ENCODE measurements at places on chromosomes 11 and 22. TPM values are rescaled to one million over a fixed set of nuclear protein-coding genes. Genes with fewer than 3 reads are reported as not detected.
A peak's percentile ranks its signal among the peaks of the same experiment; 100 is the strongest.

DNA sequence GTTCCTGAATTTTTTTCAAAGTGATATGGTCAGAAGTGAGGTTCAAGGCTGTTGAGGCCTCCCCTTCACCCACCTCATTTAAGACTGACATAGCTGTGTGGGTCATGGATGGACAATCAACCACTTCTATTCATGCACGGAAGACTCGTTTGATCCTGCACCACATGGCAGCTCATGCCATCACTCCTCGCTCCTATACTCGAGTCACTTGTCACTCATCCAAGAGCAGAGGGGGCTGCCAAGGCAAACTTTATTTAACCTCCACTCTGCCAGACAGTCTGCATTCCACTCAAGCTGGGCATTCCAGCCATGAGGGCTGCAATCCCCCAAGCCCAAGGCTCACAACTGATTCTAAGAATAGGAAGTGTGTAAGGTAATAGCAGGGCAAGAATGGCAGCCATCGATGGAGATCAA is 34.1 kb downstream of the SNX19 start:
- no peak for DNase-seq

DNA sequence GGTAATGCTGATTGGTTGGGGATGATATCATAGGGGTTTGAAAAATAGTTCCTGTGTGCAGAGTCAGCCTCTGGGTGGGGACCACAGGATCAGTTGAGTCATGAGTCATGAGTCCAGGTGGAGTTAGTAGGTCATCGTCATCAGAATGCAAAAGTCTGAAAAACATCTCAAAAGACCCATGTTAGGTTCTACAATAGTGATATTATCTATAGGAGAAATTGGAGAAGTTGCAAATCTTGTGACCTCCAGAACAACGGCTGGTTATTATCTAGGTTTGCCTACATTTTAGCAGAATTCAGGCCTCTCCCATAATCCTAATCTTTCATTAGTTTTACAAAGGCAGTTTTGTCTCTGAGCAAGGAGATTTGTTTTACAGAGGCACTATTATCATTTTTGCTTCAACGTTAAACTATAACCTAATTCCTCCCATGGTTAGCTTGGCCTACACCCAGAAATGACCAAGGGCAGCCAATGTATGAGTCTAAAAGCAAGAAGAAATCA is 38.9 kb downstream of the MS4A2 start:
- DNase-seq = no peak

- DNase-seq = peak; percentile 23
Measured at GRCh38 chr11:2991452-2992233, 486 bp downstream of the NAP1L4 start.

- peak; percentile 72 for DNase-seq
Measured at GRCh38 chr11:21814169-21814568, 378.7 kb upstream of the ANO5 start.

- no peak for DNase-seq
Measured at GRCh38 chr11:28547321-28547741, 439.1 kb downstream of the METTL15 start.

DNA sequence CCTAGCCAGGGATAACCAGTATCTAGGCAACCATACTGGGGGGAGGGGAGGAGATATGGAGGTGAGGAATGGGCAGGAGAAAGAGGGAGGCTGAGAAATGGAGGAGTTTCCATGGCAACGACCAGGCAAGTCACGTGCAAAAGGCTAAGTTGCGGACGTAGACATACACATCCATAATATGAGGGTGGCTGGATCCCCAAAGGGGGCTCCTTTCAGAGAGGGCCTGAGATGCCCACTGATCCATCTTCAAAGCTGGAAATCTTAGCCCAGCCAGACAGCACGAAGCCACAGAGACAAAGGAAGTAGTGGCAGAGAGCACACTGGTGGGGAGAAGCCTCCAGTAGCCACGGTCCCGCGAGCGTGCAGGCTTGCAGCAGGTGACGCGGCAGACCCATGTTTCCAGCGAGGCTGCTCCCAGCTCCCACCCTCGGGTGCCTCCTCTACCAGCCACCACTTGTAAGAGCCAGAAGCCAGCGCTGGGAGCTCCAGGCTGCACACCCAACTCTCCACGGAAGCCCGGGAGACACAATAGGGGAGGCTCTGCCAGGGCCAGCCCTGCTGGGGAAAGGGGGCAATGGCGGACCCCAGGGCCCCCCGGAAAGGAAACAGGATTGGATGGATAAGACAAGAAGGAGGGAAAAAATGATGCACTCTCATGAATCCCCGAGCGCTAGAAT is 938 bp downstream of the FXYD6 start:
- DNase-seq = no peak

GRCh38 chr11:48044577-48044976 is 64.2 kb downstream of the PTPRJ start:
- DNase-seq = peak; percentile 39

DNA sequence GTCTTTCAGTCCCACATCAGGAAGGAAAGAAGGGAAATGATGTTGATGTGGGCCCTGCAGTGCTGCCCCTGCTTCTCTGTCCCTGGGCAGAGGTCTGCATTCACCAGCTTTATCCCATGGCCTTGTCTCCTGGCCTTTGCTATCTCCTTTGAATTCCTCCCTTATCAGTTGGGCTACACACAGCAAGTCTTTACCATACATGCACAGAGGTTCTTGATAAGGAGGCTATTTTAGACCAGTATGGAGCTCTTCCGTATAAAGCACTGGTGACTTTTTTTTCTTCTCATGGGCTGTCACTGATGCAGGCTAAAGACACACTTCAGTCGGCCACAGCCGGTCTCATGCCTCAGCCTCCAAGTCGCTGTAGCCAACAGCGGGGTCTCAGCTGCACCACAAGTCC is 20.2 kb downstream of the MYO18B start:
- DNase-seq = no peak

GRCh38 chr11:129951201-129951865 is 51.3 kb downstream of the PRDM10 start:
- no peak for DNase-seq

DNA sequence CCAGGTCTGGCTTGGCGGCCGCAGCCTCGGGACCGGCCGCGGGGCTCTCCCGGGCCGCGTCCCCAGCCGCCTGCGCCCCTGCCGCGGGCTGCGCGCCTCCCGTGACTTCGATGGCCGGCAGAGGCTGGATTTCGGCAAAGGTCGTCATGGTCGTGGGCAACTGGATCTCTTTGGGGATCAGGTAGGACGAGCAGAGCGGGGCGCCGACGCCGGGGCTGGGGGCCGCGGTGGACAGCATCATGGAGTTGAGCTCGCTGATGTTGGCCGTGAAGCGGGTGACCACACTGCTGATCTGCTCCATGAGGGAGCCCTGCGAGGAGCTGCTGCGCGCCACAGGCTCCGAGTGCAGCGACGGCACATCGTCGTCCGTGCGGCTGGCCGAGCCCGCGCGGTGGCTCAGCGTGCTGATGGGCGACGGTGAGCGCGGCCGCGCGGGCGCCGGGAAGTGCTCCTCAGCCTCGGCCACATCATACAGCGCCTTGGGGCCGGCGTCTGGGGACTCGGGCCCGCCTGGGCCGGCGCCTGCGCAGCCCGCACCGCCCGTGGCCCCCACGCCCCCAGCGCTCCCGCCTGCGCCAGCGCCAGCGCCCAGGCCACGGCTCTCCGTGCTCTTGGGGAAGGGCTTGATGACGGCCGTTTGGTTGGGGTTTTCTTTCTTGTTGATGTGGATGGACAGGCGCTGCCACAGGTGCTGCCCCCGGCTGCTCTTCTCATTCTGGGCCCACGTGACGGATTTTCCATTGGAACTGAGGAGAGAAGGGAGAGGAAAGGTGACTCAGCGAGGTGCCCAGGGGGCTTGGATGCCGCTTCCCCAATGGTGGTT is 171.4 kb upstream of the CTSC start:
- DNase-seq = no peak

- DNase-seq = no peak
Measured at GRCh38 chr22:27022896-27023361, 365.5 kb downstream of the MIAT start.

DNA sequence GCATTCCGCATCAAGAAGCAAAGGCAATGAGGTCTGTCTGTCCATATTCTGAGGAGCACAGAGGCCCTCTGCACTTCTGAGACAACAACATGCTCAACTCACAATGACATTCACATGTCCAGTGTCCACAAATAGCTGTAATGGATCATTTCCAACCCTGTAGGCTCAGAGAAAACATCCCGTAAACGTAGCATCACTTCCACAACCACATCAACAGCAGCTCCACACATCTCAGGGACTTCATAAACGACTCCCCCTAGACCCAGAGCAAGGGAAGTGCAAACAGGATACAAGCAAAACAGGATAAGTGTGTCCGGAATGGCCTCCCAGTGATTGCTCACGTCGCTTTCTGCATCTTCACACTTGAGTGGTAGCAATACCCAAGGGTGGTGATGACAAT is 100.2 kb downstream of the SYN3 start:
- DNase-seq = no peak

DNA sequence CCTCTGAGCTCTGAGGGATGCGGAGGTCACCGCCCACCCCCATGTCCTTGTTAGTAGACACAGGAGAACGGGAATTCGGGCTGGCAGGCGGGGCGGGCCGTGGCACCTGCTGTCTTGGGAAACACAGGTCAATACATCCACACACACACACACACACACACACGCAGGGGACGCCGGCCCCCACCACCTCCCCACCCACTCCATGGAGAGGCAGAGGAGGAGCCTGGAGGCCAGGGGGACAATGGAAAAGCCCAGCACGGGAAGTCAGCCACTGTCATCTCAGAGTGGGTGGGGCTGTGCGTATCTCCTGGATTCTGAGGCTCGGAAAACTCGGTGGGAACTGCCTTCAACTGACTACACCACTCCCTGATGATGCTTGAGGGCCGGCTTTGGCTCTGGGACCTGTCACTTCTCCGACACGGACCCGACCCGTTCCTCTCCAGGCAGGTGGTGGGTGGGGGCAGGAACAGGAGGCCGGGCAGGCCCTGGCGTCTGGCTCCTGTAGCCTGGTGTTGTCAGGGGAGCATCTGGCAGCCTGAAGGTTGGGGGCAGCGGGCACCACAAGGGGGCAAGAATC is 18.5 kb upstream of the TMEM184B start:
- DNase-seq = no peak

DNA sequence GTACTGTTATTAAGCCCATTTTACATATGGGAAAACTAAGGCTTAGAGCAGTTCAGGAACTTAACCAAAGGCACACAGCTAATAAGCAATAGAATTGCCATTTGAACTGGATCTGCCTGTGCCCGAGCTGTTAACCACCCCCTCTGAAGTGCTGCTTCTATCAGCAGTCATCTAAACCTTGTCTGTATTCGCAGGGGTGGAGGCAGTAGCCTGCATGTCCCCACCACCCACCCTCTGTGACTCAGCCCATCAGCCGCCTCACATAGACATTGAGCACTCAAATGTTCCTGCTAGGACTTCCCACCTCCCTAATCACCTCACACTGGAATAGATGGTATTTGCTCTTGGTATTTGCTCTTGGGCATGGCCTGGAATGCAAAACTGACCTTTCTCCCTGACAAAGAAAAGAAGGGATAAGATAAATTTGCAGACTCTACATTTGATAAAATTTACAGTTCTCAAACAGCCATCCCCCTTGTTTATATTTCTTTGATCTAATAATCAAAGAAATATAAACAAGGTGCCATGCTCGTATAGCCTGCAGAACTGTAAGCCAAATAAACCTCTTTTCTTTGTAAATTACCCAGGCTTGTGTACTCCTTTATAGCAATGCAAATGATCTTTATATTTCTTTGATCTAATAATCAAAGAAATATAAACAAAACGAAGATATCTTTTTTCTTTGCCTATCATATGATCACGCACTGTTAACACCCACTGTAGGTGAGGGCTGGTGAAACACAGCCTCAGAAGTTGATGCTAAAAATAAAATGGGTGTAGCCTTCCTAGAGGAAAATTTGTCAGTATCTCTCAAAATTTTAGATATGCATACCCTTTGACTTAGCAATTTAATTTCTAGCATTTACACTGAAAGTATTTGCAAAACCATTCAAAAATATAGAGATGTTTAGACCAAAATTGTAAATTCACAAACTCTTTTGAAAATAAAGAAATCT is 15.9 kb downstream of the DKK3 start:
- DNase-seq = no peak

DNA sequence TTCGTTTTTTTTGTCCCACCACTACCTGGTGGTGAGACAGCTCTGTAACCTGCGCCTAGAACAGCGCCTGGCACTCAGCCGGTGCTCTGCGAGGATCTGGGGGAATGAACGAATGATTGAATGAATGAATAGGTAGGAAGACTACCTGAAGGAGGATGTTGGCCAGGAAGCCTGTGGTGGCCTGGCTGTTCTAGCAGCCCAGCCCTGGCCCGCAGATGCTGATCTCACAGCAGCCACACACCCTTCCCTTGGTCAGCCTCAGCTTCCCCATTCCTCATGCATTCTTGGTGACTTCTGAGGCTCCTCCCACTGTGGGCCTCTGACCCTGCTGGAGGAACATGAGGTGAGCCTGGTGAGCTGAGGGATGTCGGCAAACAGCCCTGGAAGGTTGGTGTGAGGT is 3.7 kb downstream of the TRPM5 start:
- DNase-seq = no peak

GRCh38 chr22:19882446-19883381 is 28.0 kb upstream of the GNB1L start:
- DNase-seq = no peak

DNA sequence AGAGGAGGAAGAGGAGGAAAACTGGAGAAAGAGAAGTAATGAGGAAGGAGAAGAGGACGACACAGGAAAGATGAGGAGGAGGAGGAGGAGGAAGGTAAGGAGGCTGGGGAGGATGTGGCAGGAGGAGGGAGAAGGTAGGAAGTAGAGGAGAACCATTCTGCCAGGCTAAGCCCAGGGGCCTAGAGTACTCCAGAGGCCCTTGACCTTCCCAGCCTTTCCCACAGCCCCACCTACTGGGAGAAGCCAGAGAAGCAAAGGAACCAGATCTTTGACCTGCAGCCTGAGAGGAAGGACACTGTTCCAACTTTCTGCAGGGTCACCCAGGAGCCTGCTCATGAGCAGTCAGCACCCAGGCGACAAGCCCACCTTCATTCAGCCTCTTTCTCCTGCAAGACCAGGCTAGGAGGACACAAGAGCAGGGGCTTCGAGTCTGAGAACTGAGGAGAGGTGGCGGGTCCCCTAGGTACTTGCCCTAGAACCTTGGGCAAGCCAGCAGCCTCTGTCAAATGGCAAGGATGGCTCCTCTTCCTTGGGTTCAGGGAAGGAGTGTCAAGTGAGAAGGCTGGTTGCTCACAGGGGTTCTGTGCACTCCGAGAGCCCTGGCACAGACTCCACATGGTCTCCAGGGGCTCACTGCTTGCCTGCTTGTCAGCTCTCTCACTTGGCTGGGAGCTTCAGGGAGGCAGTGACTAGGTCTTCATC is 27.9 kb upstream of the OAF start:
- peak; percentile 29 for DNase-seq

Gene NDUFS3
- 97.8 TPM for total RNA-seq

Gene MPST
- 129 TPM for total RNA-seq

Gene PES1
- total RNA-seq = 62.6 TPM

Gene PKP3
- 70.8 TPM for total RNA-seq

Gene MMP7
- 1,865 TPM for total RNA-seq

Gene ROM1
- total RNA-seq = 9.9 TPM

Gene PLEKHA7
- total RNA-seq = 60.9 TPM

Gene SAC3D1
- total RNA-seq = 9.9 TPM

Gene SCN4B
- 3.5 TPM for total RNA-seq

Gene OR51I1
- total RNA-seq = 0.23 TPM

Gene TYR
- not detected for total RNA-seq

Data from mucosa of gallbladder (tissue), 1 donor.